Kidney (tissue), 22 donors: ENCODE measurements at places on chromosomes 13 and 19. TPM values are rescaled to one million over a fixed set of nuclear protein-coding genes. Genes with fewer than 3 reads are reported as not detected.
A peak's percentile ranks its signal among the peaks of the same experiment; 100 is the strongest.

Gene ITM2B
- total RNA-seq, result 1,431 TPM

- no peaks in the 10 kb centered on the region for H3K36me3 ChIP-seq
- no peak overlapping the region for H3K27ac ChIP-seq
- no peaks in the 10 kb centered on the region for H3K27me3 ChIP-seq
- H3K4me3 ChIP-seq, result no peak overlapping the region
- no peak for DNase-seq
Observed at GRCh38 chr19:15564534-15565168, 50.4 kb upstream of the CYP4F8 start.

DNA sequence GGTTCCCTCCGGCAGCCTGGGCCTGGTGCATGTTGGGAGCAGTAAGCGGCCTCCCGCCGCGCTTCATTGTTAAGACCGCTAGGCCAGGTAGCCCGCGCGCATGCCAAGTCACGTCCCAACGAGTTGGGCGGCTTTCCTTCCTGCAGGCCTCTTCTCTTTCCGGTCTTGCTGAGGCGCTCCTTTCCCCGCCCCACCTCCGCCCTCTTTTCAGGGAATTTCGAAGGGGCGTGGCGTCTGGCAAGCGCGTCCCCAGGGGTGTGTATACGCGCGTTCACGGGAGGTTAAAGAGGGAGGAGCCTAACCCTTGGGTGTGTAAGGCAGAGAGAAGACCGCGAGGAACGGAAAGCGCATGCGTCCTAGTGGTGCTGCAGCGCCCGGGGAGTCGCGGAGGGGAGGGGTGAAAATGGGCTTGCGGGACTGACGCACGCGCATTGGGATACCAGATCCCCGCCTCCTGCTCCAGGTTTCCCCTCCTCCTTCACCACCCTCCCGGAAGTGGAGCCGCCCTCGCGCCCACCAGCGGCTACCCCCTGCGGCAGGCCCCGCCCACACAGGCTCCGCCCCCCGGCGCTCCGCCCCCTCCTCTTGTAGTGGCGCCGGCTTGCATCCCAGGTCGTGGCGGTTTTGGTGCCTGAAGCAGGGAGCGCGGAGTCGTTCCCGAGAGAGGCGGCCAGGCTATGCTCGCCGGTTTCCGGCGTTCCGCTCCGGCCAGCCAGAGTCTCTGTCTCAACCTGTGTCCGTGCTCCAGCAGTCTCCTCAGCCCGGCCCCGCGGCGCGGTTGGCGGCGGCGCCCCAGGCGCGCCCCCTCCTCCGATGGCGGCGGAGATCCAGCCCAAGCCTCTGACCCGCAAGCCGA is at the start of gene WDFY2:
WDFY2 (plus strand) TSS at position 588 of the 856 bp plus-strand sequence; CDS start at position 814, 226 bp downstream.
- H3K27me3 ChIP-seq, result no peaks in the 10 kb centered on the region
- H3K4me3 ChIP-seq, result peak within 1 kb of the TSS; percentile 78
- H3K27ac ChIP-seq, result peak within 1 kb of the TSS; percentile 77
- H3K36me3 ChIP-seq, result no peaks in the 10 kb centered on the region
- no peaks in the 10 kb centered on the region for H3K4me1 ChIP-seq

- H3K36me3 ChIP-seq, result no peaks in the 10 kb centered on the region
- no peaks in the 10 kb centered on the region for H3K4me1 ChIP-seq
- H3K27ac ChIP-seq, result no peak overlapping the region
- H3K4me3 ChIP-seq, result no peak overlapping the region
Observed at GRCh38 chr19:52520013-52520412, 7.5 kb upstream of the ZNF808 start.

- no peak for DNase-seq
- H3K4me1 ChIP-seq, result no peaks in the 10 kb centered on the region
- H3K27me3 ChIP-seq, result peaks cover 8% of the 10 kb centered on the region
- H3K36me3 ChIP-seq, result no peaks in the 10 kb centered on the region
Observed at GRCh38 chr19:1690699-1691307, 38.4 kb upstream of the TCF3 start.

DNA sequence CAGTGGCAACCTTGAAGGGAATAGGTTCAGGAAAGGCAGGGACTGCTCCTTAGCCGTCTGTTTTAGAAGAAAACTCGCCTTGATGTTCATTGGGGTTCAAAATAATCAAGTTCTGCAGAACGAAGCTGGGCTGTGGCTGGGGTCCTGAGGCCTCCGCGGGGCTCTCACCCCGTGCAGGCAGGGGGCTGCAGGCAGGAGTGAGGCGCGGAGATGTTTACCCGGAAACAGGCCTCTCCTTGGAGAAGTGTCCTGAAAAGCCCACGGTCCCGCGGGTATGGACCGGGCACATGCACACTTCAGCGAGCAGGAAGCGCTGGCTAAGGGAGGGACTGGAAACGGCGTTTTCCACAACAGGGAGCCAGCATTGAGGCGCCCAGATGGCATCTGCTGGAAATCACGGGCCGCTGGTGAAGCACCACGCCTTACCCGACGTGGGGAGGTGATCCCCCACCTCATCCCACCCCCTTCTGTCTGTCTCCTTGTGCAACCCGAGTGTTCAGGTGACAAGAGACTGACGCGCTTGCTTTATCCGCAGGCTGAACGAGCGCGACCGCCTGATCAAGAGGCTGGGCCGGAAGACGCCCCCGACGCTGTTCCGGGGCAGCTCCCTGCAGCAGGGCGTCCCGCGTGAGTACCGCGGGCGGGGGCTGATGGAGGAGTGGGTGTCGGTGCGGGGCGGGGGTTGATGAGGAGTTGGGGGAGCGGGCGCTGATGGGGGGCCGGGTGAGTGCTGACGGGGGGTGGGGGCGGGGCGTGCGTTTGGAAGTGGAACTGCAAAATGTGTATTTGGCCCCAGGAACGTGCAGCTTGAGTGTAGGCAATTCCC is 39.6 kb downstream of the SHISA2 start:
- no peaks in the 10 kb centered on the region for H3K36me3 ChIP-seq
- no peak overlapping the region for H3K27ac ChIP-seq
- H3K4me1 ChIP-seq, result peaks cover 5% of the 10 kb centered on the region
- DNase-seq, result peak; percentile 82
- peak overlapping the region; percentile 36 for H3K4me3 ChIP-seq

GRCh38 chr13:34749046-34749445 is 193.0 kb upstream of the NBEA start:
- H3K27me3 ChIP-seq, result no peaks in the 10 kb centered on the region
- no peaks in the 10 kb centered on the region for H3K36me3 ChIP-seq
- peaks cover 7% of the 10 kb centered on the region for H3K4me1 ChIP-seq
- H3K4me3 ChIP-seq, result no peak overlapping the region

GRCh38 chr19:18393836-18394235 is 3.6 kb downstream of the LRRC25 start:
- H3K4me1 ChIP-seq, result no peaks in the 10 kb centered on the region
- DNase-seq, result no peak
- H3K27me3 ChIP-seq, result no peaks in the 10 kb centered on the region
- H3K27ac ChIP-seq, result no peak overlapping the region
- H3K4me3 ChIP-seq, result no peak overlapping the region
- H3K36me3 ChIP-seq, result no peaks in the 10 kb centered on the region

Gene PRR19
- total RNA-seq, result 0.47 TPM
